ENCODE measurements at places on chromosomes 12 and 14.

DNA sequence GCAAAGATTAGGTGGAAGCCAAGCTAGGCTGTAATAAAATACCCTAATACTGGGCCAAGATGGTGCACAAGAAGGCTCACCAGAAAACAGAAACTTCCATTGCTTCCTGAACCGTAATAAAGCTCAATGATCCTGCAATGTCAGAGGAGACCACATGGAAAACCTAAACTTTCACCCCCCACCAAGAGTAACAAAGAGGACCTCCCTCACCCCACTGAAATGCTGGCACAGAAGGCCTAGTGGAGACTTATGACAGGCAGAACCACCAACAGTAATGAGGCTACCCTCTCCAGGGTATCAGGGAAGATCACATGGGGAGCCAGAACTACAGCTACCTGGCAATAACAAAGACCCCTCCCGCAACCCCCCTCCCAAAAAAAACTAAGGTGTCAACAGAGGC, 43.1 kb downstream of the CEP83 start:
- DNase-seq, result no peak

DNA sequence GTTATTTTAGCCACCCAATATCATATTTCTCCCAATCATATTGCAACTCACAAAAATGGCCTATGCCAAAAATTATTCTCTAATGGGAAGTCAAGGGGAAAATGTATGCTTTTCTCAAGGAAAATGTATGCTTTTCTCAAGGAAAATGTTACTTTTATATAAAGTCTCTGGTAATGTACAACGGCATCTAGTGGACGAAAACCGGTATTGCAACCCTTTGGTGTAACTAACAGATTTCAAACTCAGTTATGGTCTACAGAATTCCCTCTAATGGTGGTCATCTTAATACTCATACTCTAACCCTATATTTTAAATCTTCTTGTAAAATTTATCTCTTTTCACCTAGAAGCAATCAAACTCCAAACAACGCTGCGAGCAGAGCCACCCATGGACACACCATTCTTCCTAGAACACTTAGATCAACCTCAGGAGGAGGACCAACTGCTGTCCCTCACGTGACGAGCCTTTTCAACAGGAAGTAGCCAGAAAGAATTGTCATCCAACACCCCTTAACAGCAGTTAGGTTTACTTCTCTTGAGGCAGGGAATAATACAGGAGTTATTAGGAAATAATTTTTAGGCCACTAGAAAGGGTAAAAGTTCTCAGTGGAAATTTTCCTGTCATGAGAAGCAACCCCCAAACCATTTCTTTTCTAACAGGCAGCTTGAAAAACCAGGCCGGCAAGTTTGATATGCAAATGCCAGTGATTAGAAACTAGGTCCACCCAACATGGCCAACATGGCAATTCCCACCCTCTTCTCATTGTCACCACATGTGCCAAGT, 20.1 kb downstream of the APOBEC1 start:
- no peak for DNase-seq

DNA sequence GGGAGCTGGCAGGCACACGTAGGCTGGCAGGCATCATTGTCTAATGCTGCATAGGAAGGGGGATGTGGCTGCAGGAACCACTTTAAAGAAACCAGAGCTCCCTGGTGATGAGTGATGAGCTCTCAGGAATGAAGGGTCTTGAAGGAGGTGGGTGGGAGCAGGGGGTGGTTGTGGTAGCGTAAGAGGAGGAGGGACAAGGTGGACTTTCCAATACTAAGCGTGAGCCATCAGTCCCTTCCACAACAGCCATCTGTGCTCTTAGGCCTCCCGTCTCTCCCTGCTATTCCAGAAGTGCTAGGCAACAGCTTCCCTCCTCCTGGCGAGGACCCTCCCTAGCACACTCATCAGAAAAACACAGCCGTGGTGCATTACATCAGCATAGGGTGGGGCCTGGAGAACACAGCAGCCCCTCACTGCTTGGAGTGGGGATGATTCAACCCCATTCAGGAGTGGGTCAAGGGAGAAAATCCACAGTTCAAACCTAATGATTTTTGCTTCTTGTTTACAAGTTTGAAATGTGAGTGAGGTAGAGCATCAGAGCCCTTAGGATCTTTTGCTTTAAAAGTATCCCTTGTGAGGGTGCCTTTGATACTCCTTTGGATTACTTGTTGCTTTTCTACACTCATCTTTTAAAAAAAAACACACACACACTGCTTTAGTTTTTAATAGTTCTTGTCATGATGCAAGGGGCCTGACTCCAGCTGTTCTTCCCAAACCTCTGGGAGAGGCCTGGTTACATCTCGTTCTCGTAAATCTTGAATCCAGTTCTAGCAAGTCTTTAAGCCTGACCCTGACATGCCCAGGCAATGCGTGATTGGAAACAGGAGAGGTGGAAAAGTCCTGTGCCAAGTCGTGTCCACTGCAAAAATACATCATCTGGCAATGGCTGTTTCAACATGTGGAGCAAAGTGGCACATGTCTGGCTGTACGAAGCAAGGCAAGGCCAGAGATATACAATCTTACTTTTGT, 356.4 kb upstream of the DDHD1 start:
- no peak for DNase-seq

DNA sequence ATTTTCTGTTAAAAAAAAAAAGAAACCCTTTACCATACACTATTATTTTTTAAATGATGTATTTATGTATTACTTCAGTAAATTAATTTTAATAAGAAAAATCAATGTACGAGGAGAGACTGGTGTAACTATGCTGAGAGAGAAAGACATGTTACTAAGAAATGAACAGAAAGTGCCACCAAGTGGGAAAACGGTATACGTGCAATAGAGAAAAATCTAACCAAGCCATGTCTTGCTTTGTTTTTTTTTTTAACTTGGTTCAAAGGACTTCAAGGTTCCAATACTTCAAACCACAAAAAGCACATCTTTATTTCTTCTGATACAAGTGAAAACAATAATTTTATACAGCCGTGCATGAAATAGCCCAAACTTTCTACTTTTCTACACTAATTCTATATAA, 22.9 kb downstream of the NDUFA12 start:
- DNase-seq, result no peak

DNA sequence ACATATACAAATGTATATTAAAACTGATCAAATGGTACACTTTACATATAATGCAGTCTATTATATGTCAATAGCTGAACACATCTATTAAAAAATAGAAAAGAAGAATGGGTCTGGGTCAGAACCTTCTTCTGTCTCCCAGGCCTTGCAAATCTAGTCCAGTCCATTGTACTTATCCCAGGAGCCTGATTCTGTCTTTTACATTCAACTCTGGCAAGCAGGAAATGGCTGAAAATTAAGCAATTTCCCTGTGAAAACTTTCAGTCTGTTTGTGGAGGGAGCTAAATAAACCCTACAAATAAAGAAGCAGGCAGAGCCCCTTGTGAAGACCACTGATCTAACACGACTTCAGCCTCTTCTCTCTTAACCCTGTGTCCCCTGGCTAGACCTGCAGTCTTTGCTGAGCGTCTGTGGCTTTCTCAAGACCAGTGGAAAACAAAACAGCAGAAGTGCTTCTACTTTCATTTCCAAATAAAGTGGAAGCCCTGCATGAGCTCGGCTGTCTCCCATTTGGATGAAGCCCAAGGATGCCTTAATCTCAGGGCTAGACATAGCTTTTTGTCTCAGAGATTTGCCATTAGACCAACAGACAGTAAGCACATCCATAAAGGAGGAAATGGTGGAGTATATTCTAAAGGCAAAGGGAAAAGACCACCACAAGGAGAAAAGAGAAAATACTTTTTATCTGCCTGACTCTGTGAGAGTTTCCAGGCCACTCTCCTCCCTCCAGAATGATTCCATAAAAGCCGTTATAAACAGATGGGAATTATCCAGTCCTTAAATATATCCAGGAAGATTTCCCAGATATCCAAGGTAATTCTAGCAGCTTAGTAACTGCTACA, 48.2 kb downstream of the CRACR2A start:
- no peak for DNase-seq

DNA sequence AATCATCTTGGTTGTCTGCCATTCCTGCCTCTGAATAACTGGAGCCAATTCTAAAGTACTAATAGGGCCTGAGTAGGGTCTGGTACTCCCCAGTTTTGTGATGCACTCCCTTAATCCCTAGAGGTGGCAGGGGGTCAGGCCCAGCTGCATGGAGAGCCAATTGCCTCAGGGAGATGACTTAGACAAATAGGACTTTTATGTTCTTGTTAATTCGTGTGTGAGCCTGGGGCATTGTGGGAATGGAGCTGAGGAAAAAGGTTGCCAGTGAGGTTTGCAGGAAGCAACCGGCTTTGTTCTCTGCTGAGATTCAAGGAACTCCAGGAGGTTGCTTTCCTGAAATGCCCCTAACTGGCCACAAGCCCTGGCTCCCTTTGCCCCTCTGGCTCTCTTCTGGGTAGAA, 6.8 kb upstream of the DCD start:
- DNase-seq, result no peak

DNA sequence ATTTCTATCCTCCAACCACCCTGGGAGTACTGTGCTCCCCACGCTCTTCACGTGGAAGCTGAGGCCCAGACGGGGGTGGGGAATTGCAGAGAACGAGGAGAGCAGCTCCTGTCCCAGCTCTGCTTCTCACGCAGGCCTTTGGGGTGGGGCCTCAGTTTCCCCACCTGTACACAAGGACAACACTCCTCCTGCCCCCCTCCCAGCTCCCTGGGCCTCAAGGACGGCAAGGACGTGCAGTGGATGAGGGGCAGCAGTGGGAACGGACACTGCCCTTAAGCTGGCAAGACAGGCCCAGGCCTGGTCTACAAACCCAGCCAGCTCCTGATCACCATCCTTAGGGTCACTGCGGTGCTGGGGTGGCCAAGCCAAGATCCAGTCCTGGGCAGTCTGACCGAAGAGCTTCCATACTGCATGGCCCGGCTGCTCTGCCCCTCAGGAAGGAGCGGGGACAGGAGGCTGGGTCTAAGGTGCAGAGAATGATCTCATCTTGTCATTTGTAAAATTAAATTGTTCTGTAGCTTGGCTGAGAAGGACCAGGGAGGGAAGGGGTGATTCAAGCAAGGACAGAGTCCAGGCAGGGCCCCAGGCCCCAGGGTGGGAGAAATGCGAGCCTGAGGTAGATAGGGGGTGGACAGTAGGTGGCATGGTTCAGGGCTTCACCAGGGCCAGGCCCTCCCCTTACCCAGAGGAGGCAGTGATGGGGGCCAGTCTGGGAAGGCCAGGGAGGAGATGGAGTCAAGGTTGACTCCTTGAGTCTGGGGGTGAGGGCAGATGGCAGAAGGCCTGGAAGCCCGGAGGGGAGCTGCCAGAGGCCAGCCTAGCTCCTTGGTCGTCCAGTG, 1.3 kb upstream of the CLBA1 start:
- no peak for DNase-seq

- DNase-seq, result no peak
Observed at GRCh38 chr14:100295376-100296105, 10.7 kb downstream of the SLC25A29 start.

DNA sequence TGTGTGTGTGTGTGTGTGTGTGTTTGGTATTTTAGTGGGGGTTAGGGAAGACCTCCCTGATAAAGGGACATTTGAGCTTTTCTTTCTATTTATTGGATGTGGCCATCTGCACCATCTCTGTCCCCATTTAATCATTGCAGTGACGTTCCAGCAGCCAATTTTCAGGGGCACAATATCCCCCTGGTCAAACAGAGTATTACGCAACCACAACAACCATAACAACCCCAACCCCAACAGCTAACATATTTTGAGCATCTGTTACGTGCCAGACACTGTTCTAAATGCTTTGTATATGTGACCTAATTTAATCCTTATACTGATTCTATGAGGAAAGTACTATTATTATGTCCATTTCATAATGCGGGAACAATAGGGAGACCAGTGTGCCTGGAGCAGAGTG, 87.4 kb downstream of the TTC8 start:
- no peak for DNase-seq

GRCh38 chr12:13194401-13195110, 2.0 kb upstream of the EMP1 start:
- no peak for DNase-seq

GRCh38 chr14:24057271-24057670, 5.5 kb downstream of the CARMIL3 start:
- DNase-seq, result no peak

DNA sequence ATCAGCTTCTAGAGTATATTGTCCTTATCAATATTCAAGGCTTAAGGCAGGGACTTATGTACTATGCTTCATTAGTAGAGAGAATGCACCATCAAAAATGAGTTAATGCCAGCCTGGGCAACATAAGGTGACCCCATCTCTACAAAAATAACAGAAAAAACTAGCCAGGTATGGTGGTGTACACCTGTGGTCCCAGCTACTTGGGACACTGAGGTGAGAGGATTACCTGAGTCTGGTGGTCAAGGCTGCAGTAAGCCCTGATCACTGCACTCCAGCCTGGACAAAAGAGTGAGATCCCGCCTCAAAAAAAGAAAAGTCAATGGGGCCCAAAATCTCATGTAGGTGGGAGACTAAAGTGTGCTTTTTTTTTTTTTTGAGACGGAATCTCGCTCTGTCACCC, 8.8 kb downstream of the PPP4R3A start:
- no peak for DNase-seq

GRCh38 chr14:95831468-95831867, 45.2 kb upstream of the TUNAR start:
- DNase-seq, result no peak

GRCh38 chr12:104385510-104385909, 71.2 kb upstream of the CHST11 start:
- no peak for DNase-seq

GRCh38 chr12:77594366-77594765, 236.3 kb upstream of the NAV3 start:
- DNase-seq, result no peak

DNA sequence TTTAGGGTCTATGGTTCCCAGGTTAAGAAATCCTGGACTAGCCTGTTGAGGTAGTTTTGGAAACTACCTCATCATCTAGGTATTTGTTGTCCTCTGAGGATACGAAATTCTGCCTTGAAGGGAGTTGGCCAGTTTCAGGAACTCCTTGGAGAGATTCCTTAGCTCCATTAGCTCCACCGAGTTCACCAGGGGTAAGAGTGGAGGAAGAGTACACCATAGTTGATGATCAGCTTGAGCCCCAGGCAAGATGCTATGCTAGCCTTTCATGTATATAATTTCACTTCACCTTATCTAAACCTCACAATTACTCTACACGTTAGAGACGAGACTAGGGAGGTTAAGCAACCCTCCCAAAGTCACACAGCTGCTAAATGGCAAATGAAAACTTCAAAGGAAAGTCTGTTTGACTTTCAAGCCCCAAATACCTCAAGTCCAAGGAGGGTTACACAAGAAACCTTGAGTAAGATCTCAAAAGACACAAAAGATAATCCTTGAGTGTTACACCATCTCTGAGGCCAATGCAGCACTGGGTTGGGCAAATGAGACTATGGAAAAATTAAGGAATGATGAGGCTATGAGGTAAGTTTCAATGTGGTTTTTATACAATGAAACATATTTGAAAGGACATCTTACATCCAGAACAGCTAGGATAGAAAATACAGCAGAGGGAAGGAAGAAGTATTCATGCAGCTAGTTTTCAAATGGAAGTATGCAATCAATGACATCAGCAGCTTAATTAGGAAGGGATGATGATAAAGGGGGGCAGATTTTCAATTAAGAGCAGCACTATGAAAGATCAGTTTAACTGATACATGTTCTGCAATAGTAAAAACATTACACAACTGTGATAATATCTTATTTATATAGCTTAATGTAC, 97.2 kb upstream of the KRAS start:
- DNase-seq, result no peak

GRCh38 chr14:43894534-43894933, 612.5 kb downstream of the FSCB start:
- DNase-seq, result no peak
